ENCODE measurements at places on chromosomes 7 and 10.

DNA sequence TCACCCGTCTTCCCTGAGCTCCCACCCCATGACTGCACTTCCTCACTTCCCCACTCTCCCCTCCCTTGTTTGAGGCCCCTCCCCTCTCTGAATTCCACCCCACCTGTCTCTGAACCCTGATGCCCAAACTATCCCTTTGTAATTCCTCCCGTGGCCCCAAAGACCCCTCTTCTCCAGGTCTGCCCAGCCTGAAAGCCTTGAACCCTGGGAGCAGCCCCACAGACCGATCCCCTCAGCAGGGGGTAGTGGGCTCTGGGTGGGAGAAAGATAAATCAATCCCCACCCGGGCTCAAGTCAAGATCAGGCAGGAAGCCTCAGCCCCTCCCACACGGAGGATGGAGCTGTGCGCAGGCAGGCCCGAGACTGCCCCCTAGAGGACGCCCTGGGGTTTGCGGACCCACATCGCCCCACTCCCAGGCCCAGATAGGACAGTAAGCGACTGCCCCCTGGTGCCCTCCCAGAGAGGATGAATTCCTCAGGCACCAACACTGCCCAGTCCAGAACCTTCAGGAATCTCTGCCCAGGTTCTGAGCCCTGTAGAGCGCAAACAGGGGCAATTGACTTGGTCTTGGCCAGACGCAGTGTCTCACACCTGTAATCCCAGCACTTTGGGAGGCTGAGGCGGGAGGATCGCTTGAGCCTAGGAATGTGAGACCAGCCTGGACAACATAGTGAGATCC lies 11.7 kb downstream of the HSPB1 start:
- peak; percentile 91 for DNase-seq

DNA sequence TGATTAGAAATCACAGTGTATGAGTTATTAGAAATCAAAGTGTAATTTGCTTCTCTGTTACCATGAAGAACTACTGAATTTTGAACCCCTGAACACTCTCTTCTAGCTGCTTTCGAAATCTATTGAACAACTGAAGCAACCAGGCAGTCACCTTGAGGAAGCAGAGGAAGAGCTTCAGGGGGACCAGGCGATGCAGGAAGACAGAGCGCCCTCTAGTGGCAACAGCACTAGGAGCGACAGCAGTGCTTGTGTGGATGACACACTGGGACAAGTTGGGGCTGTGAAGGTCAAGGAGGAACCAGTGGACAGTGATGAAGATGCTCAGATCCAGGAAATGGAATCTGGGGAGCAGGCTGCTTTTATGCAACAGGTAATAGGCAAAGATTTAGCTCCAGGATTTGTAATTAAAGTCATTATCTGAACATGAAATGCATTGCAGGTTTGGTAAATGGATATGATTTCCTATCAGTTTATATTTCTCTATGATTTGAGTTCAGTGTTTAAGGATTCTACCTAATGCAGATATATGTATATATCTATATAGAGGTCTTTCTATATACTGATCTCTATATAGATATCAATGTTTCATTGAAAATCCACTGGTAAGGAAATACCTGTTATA lies 170.7 kb downstream of the HDAC9 start:
- peak; percentile 85 for DNase-seq

DNA sequence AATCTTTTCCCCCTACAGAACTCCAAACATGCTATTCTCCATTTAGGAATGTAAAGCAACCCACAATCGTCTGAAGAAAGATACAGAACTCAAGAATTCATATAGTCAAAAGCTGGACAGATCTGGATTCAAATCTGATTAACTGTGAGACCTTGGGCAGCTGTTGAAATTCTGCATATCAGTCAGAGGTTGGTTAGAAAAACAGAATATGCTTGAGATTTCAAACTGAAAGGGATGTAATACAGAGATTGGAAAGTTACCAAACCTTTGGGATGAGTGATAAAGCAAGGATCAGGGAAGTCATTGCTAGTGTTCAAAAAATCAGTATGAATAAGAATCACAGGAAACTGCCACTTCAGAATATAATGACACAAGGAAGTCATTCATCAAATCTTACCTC lies 406.6 kb downstream of the HTR7 start:
- DNase-seq = no peak

- DNase-seq = no peak
These were observed 55.6 kb upstream of the PCBD1 start for GRCh38 chr10:70943841-70944466.

DNA sequence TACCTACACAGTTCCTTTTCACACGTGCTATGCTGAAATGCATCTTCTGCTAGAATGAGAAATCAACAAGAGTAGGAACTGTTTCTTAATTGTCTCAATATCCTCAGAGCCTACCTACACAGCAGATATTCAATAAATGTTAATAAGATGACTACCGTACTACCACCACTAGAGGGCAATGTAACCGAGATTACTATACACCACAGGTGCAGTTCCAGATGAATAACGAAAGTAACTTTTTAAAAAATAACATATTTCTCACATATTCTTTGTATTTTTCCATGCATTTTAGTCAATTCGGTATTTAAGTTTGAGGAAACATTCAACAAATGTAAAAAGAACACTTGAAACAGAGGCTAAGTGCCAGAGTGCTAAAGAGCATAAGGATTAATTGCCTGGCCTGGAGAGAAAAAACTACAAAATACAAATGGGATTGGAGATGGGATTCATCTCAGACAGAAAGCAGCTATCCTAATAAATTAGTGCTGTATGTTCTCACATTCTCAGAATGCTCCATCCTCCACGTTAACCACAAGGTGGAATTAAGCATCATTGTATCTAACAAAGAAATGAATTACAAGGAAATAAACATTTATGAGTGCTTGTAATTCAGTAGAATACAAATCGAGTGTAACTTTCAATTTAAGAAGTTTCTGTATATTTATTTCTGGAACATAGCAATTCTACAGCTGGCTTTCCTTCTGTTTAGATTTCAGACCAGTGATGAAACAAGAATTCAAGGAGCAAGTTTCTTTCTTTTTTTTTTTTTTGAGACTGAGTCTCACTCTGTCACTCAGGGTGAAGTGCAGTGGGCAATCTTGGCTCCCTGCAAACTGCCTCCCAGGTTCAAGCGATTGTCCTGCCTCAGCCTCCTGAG lies 20.3 kb upstream of the HECTD2 start:
- DNase-seq = no peak

- no peak for DNase-seq
These were observed 199.0 kb downstream of the HTR7 start for GRCh38 chr10:90658791-90659190.

GRCh38 chr7:12684733-12685132 lies 2.7 kb upstream of the ARL4A start:
- no peak for DNase-seq

DNA sequence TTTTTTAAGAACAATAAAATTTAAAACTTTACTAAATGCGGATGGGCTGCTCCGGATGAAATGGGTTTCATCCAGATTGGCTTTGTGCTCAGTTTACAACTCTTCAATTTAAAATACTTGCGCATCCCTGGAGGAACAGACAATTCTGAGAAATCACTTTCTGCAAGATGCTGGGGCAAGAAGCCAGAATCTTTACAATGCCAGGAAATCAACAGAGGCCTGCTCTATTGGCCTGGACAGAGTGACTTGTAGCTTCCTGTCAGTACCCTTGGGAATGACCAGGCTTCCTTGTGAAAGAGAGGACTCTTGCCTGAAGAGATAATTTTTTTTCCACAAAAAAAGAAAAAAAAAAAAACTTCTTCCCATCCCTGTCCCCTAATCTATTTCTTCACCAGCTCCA lies 3.9 kb upstream of the FAM13C start:
- peak; percentile 3 for DNase-seq

DNA sequence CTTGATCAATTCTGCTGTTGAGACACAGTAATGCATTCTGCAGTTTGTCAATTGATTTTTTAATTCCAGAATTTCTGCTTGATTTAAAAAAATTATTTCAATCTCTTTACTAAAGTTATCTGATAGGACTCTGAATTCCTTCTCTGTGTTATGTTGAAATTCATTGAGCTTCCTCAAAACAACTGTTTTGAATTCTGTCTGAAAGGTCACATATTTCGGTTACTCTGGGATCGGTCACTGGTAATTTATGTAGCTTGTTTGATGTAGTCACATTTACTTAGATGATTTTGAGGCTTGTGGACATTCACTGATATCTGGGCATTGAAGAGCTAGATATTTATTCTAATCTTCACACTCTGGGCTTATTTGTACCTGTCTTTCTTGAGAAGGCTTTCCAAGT lies 67.2 kb upstream of the NME8 start:
- DNase-seq = no peak

DNA sequence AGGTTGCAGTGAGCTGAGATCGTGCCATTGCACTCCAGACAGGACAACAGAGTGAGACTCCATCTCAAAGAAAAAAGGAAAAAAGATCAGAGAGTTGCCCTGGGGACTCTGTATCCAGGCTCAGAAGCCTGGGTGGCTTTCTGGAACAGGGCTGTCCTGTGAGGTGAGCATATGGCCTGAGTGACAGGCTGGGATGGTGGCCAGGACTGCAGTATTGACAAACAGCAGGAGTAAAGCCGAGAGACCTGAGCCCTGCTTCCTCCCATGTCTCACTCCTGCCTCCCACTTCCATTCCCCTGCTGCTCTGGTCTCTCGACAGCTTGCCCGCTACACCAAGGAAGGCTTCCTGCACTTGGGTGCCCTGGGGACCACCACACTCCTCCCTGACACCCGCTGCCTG lies 578.5 kb downstream of the GALNT17 start:
- DNase-seq = no peak

DNA sequence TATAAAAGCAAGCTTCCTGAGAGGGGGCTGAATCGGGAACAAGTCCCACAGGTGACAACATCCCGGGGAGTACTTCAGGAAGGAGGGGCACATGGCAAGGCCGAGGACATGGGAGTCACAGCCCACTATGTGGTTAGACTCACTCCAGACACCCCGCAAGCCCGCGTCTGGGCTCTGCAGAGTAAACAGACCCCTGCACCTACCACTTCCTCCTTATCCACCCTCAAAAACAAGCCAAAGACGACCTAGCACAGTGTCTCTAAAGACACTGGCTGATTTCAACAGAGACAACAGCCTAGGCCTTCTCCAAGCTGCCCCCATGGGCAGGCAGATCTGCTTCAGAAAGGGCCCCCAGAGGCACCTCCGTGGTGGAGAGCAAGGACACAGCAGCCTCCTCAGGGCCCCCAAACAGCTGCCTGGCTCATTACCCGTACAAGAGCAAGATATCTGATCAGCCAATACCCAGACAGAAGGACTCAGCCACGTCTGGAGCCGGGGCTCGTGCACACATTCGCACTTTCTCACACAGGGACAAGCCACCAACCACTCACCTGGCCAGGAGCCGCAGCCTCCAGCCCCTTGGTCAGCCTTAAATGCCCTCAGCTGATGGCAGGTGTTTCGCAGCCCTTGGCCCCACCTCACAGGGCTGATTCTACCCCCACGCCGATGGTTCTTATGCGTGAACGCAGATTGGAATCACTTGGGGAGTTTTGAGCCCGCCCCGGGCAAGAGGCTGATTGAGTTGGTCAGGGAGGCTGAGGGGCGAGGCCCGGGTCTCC lies 10.7 kb upstream of the KPNA7 start:
- no peak for DNase-seq

- peak; percentile 4 for DNase-seq
These were observed 489.8 kb upstream of the ZMIZ1 start for GRCh38 chr10:78578929-78579328.

GRCh38 chr7:95330961-95331337 lies 6.6 kb upstream of the PON1 start:
- DNase-seq = no peak

- no peak for DNase-seq
These were observed 156.6 kb upstream of the SEMA3D start for GRCh38 chr7:85343484-85343883.

DNA sequence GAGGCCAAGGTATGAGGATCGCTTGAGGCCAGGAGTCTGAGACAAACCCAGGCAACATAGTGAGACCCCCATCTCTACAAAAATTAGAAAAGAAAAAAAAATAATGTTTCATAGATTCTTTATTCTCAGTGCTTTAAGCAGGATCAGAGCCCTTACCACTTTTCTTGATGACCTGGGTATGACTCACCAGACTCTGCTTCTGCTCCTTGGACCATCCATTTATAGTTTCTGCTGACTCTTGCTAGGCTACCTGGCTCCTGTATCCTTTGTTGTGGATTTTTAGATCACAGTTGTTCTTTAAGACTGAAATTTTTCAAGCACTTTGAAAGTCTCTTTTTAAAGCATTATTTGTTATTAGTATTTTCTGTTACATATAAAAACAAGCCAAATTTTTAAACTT lies 411.1 kb downstream of the GFRA1 start:
- DNase-seq = peak; percentile 1

GRCh38 chr10:6342096-6342685 lies 139.5 kb downstream of the PFKFB3 start:
- DNase-seq = no peak

Measured in COLO829 (cell line).